ENCODE measurements at places on chromosomes 11 and 22. TPM values are rescaled to one million over a fixed set of nuclear protein-coding genes. Genes with fewer than 3 reads are reported as not detected.

- no peak for DNase-seq
- no peaks in the 10 kb centered on the region for H3K27me3 ChIP-seq
- H3K4me1 ChIP-seq = no peaks in the 10 kb centered on the region
- H3K36me3 ChIP-seq = no peaks in the 10 kb centered on the region
- H3K27ac ChIP-seq = no peak overlapping the region
Observed at GRCh38 chr11:12981676-12982522, 27.2 kb upstream of the RASSF10 start.

The MIOX gene
- not detected for total RNA-seq

DNA sequence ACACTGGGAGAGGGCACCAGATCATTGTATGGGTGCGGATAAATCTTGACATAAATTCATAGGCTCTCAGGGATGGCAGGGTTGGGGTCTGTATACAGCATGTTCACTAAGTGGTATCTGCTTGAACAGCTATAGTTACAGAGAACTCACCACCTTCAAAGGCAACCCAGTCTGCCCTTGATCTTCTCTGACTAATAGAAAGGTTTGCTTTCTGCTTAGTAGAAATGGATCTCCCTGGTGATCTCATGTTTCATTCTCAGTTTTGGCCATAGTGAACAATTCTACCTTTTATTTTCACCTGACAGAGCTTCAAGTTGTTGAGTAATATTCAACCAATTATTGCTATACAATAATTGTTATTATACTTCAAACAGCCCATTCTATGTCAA is 32.4 kb downstream of the CNTF start:
- H3K4me1 ChIP-seq = no peaks in the 10 kb centered on the region
- H3K27me3 ChIP-seq = peaks cover 3% of the 10 kb centered on the region
- H3K4me3 ChIP-seq = no peak overlapping the region
- no peak for DNase-seq
- H3K36me3 ChIP-seq = no peaks in the 10 kb centered on the region
- H3K27ac ChIP-seq = no peak overlapping the region

DNA sequence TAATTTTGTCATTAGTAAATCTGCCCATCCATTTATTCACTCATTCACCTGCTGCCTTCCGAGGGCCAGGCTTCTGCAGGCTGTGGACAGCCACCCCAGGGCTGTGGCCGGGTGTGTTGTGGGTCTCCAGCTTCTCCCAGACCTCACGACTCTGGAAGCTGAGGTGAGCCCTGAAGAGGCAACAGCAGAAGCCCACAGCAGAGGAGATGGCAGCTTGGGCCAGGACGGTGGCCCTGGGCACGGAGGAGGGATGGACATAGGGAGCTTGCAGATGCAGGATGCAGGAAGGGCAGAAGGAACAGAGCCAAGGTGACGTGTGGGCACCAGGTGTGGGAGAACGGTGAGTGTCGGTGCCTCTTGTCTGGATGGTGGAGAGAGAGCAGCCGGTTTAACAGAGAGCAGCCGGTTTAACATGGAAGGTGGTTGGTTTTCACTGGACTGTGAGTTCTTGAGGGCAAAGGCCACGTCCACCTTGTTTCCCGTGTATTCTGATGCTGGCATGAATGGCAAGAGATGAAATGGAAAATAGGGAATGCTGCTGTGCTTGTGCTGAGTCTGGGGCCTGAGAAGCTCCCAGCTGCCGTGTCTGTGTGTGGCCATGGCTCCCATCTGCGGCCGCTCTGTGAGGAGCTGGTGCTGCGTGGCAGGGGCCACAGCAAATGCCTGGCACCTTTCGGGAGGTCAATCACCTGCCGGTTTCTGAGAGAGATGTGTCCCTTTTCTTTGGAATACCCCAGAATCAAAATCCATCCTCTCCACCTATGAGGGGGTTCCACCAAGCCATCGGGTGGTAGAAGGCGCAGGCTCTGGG is 669.9 kb downstream of the BRD1 start:
- H3K4me1 ChIP-seq = no peaks in the 10 kb centered on the region
- no peak for DNase-seq
- H3K36me3 ChIP-seq = no peaks in the 10 kb centered on the region

The P2RY2 gene
- total RNA-seq = 13.0 TPM

All from lung (tissue), 17 donors.